ENCODE measurements at places on chromosomes 3 and 15.

GRCh38 chr15:45177285-45177684 lies 10.5 kb downstream of the SHF start:
- no peak for DNase-seq

- DNase-seq: peak; percentile 30
Observed at GRCh38 chr3:71786217-71786549, 1.2 kb upstream of the PROK2 start.

- no peak for DNase-seq
Observed at GRCh38 chr15:58556028-58556361, 124.2 kb downstream of the LIPC start.

DNA sequence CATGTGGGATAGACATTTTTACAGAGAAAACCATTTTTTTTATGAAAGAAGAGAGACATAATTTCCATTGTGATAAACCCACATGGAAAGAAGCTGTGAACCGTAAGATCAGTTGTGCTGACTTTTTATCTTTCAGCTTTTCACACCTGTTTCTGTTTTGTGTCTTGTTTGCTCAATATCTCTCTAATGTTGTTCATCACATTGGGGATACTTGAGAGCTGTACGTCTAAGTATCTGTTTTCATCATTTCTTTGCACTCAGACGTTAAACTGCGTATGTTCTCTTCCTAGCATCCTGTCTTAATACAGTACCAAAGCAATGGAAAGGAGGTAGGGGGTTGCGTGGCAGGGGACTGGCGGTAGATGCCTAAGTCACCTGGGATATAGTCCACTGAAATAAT lies 449.0 kb downstream of the NAALADL2 start:
- no peak for DNase-seq

- DNase-seq: no peak
Observed at GRCh38 chr3:7962301-7962700, 539.3 kb upstream of the LMCD1 start.

Data from foreskin fibroblast (primary cell).